ENCODE measurements at places on chromosomes 16 and 17.

DNA sequence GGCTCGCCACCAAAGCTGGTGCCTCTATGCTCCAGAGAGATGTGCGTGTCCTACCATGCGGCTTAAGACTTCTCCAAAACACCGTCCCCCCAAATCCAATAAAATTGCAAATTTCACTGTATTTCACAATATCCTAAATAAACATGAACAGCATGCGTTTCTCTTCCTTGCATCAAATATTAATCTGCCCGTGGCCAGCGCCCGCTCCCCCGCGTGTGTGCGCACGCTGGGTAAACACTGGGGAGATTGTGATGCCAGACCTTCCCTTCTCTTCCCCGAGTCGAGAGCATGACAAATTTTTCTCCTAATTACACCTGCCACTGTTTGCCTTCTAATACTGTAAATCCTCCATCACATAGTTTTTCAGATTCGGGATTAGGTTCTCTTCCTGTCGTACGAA, 148.1 kb downstream of the MRM1 start:
- no peak for DNase-seq

GRCh38 chr17:76670020-76670717, 26.6 kb upstream of the ST6GALNAC1 start:
- no peak for DNase-seq

DNA sequence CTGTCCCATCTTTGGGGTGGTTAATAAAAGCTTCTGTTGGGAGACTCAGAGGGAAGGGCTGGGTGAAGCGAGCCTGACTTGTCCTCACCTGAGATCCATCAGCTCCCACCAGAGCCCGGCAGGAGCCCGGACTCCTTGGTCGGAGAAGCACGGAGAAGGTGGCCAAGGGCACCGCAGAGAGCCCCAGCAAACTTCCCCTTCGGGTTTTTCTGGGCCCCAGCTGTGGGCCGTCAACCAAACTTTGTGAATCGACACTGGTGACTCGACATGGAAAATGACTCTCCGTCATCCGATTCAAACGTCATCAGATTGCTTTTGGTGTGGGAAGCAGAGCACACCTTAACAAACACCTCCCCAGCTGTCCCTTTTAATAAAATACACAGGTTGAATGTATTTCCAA, 21.4 kb downstream of the ENPP7 start:
- no peak for DNase-seq

DNA sequence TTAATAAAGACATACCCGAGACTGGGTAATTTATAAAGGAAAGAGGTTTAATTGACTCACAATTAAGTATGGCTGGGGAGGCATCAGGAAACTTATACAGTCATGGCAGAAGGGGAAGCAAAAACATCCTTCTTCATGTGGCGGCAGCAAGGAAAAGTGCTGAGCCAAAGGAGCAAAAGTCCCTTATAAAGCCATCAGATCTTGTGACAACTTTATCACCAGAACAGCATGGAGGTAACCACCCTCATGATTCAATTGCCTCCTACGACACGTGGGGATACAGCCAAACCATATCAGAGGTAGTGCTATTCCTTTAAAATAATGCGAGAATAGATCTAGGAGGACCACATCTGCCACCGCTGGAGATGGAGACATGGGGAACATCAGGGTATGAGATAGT, 9.0 kb downstream of the C16orf54 start:
- no peak for DNase-seq

DNA sequence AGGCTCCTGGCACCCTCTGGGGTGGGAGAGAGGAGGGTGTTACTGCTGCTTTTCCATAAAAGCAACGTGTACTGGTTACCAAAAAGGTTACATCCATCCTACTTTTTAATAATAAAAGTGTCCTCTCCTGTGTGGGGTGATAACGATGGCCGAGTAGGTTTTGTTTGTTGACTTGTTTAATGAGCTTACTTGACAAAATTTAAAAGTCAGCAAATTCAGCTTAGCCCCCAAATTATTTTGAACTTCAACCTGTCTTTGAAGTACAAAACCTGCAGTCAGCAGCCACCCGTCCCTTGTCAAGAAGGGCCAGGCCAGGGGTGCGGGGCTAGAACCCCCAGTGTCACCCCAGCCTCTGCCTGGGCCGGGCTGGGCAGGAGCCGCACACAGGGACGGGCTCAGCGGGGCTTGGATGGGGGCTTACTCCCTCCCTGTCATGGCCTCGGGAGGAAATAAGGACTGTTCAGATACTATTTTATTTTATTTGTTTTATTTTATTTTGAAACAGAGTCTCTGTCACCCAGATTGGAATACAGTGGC, 103.9 kb upstream of the CHMP6 start:
- DNase-seq = no peak

GRCh38 chr17:37841232-37841631, 83.0 kb upstream of the TBC1D3K start:
- DNase-seq = no peak

DNA sequence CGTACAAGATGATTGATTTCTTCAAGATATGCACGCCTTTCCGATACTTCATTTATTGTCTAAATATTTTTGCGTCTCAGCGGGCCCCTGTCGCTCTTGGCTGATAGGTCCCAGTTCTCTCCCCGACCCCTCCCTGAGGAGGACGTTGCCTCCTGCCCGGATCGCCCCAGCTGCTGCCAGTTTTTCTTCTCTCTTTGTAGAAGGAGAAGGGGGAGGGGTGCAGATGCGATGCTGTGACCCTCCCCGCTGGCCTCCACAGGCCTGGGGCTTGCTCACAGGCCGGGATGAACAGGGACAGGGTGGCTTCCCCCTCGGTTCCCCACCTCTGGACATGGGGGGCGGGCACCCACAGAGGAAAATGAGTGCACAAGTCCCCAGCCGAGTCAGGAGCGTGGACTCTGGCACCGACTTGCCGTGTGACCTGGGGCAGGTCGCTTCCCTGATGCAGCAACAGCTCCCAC, 53.6 kb upstream of the ZC3H18 start:
- DNase-seq = no peak

DNA sequence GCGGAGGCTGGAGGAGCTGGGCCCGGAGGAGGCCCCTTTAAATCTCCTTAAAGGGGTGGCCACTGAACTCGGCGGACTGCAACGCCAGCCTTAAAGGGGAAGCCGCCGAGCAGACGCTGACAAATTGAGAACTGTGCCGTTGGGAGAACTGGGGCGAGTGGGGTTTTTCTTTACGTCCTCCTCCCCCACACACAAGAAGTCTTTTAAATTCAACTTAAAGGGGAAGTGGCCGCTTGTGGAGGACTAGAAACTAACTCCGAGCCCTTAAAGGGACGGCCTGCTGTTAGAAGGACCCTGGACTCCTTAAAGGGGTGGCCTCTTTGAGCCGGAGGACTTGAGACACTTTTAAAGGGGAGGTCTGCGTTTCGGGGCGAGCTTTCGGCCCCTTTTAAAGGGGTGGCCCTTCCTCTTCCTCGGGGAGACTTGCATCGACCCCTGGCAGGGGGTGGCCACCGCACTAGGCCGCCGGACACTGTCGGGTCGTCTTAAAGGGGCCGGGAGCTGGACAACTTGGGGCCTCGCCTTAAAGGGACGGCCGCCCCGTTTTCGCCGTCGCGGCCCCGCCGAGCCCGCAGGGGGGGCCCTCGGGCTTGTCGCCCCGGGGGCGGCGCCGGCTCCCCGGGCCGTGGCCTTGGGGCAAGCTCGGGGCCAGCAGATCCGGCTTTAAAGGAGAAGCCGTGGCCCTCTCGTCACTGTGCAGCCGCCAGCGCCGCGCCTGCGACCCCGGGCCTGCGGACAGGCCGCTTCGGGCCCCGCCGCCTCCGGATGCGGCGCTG, 688 bp downstream of the FBRS start:
- DNase-seq = peak; percentile 92

DNA sequence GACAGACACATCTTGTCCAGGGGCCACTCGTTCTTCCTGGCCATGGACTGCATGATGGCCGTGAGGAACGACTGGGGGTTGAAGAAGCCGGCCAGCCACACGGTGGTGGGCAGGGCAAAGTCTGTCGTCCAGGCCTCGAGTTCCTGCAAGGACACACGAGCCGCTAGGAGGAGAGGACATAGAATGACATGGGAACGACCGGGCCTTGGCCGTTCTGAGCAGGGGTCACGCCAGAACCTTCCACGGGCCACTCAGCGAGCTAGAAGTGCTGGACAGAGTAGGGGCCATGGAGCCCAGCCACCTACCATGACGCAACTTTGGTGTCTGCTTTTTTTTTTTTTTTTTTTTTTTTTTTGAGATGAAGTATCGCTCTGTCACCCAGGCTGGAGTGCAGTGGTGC, 47.0 kb downstream of the PGS1 start:
- DNase-seq = no peak

DNA sequence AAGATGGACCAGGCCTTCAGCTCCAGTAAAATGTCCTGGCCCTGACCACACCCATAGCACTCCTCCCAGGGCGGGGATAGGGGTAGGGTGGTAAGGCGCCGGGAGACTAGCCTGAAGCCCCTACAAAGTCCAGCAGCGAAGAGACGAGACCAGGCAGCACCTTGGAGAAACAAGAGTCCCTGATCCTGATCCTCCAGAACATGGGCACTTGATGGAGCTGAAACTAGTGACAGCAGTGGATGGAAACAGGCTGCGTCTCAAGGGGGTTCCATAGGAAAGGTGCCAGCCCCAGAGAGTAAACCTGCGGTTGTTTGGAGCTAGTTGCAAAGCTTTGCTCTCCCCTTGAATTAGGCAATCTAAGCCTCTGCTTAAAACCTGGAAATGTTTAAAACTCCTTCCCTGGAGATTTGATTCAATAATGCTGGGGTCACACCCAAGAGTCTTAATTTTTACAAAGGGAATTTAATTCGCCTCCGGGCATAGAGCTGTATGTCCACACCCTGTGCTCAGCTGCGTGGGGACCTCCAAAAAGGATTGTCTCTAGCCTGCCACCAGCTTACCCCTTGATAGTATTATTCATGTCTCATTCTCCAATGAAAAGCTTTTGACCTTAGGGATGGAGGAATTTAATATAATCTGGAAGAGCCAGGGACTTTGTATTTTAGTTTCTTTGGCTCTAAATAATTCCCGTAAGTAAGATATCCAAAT, 258.6 kb downstream of the PMP22 start:
- no peak for DNase-seq

DNA sequence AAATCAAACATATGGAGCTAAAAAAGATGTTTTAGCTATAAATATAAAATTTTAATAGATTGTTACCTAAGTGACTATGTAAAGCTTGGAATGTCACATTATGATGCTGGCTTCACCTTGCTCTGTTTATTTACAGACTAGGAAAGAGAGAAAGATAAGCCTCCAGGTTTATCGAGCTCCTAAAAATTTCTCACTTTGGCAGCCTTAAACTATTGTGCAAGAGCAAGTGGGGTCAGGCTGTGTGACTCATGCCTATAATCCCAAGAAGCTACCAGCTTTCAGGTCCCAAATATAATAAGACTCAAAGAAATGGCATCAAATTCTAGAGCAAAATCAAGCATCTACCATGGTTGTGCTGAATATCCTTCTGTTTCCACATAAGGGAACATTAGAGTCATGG, 34.3 kb upstream of the PRSS54 start:
- DNase-seq = no peak

- no peak for DNase-seq
These were observed 60.3 kb upstream of the CORO6 start for GRCh38 chr17:29682987-29683386.

DNA sequence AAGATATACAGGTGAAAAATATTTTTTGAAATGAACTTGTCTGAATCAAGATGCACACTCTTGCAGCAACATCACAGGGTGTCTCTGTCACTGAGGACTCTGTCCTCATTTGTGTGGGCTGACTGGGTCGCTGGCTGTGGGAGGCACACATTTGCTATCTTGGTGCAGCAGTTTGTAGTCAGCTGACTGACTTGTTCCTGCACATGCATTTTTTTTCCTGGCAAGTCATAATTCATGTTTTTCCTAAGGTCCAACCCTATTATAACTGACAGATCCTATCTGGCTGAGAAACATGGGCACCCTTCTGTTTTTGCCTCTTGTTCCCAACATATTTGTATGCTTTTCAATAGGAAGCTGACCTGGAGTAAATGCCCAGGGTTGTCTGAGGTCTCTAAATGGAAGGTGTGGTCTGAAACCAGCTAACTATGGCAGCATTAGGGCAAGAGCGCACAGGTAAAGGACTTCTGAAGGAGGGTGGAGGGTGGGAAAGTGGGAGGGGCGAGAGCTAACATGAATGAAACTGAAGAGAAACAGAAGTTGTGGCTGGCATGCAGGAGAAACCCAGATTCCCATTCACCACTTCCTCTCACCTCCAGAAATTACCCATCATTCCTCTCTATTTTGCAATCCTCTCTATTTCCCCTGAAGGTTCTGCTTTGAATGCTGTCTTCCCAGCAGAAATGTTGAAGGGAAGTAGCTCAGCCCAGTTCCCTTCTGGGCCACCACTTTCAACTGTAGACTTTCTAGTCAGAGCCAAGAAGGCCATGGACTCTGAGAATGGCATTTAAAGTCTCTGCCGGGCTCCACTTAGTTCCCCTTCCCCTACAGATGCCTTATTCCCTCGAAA, 166.1 kb downstream of the PRKCA start:
- DNase-seq = no peak

- DNase-seq = no peak
These were observed 25.2 kb downstream of the SREBF1 start for GRCh38 chr17:17811381-17812210.

DNA sequence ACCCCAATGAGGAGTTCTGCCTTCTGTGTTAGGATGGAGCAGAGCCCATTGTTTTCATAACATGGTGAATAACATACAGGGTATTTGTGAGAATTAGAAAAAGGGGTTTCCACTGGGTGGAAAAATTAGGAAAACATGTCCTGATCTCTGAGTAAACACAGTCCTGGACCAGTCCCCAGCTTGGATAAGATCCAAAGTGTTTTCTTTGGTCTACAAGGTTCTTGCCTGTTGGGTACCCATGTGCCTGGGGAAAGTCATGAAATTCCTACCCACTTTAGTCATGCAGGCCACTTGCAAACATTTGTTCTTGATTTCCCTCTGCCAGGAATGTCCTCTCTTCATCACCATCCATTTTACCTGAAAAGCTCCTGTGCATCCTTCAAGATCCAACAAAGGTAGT, 164.8 kb upstream of the DYNLRB2 start:
- no peak for DNase-seq

- no peak for DNase-seq
These were observed 897 bp downstream of the TP53I13 start for GRCh38 chr17:29569245-29569950.

DNA sequence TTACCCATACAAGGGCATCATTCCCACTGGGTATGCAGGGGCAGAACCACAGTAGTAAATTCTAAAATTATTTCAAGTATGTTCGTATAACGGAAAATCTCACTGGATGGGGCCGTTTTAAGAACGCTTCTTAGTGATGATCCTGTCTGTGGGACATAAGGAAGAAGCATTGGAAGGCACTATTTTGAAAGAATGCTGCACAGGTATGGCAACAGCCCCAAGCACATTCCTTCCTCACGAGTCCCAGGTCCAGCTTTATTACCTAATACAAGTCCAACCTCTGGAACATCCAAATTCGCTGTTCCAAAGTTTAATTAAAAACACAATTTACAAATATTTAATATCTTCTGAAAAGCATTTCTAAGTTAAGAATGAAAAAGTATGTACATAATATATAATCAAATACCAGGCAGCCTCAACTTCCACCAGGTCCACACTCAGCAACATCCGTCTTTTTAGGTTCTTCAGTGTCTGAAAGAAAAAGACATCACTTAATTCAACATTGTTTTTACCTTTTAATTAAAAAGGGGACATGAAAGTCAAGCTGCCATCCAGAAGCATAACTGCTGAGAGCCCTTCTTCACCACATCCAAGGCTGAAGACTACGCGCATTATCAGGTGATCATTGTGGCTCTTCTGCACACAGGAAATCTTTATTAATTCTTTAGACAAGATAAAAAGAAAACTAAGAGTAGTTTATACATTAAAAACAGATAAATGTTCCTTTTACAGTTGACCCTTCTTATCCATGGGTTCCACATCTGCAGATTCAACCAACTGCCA, 49.8 kb downstream of the BRD7 start:
- DNase-seq = no peak

GRCh38 chr16:90026135-90026534, 6.9 kb upstream of the DBNDD1 start:
- no peak for DNase-seq
